ENCODE measurements at places on chromosomes 5 and 9. TPM values are rescaled to one million over a fixed set of nuclear protein-coding genes. Genes with fewer than 3 reads are reported as not detected.

The ARHGEF28 gene
- 13.3 TPM for total RNA-seq

The CTXN3 gene
- total RNA-seq = not detected

The PCDHGB3 gene
- total RNA-seq = 1.8 TPM

GRCh38 chr5:66010476-66010875, 84.1 kb downstream of the ERBIN start:
- no peak for DNase-seq

DNA sequence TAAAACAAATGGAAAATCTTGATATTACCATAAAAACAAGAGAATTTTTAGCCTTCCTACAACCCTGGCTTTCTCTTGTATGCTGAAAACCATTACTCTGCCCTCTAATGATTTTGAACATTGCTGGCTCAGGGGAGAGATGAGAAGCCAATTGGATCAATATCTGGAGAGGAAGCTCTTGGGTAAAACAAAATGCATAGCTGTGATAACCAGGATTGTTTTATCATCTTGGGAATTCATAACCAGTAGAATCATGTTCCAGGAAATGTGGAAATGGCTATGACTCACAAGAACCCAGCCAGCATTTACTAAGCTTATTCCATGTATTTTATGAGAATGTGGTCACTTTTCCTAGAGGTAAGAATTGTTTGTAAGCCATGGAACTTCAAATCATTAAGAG, 51.1 kb upstream of the CTNND2 start:
- no peak for DNase-seq

- no peak for DNase-seq
Measured at GRCh38 chr9:4667681-4668080, 1.4 kb upstream of the SPATA6L start.

GRCh38 chr9:88759364-88759763, 224.4 kb downstream of the NXNL2 start:
- DNase-seq = no peak

DNA sequence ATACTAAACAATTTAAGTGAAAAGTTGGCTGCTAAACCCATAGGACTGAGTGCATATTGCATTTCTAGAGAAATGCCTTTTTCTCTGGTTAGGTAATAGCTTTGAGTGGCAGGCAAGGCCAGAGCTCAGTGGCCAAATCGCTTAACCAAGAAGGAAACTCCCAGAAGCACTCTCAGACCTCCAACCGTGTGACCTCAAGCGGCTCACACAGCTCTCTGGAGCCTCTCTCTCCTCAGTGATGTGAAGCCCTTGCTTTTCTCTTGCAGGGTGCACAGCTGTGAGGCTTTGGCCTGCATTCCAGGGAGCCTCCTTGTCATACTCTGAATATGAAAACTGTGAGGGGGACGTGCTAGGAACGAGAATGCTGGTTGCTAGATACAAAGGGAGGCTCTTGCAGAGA, 106.7 kb downstream of the INSYN2B start:
- DNase-seq = no peak
